ENCODE measurements at places on chromosomes 6 and 20.

- no peak for DNase-seq
Observed at GRCh38 chr6:121925534-121926255, 473.8 kb upstream of the HSF2 start.

DNA sequence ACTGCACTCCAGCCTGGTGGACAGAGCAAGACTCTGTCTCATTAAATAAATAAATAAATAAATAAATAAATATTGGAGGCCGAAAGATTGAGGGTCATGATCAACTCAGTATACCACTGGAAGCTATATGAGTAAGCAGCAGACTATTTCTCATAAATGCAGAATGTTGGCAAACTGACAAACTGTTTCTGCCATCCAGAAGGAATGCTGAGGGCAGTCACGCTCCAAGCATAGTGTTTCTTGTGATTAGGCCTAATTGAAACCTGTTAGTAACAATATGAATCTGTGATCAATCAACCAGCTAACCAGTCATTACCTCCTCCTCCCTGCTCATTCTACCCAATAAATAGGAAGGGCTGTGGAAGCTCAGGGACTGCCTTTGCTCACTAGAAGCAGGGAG, 15.2 kb upstream of the KCNK15 start:
- DNase-seq: no peak

GRCh38 chr6:26217714-26218075, 130.5 kb downstream of the HFE start:
- DNase-seq: no peak

GRCh38 chr20:17648315-17648646, 33.8 kb downstream of the RRBP1 start:
- DNase-seq: no peak

DNA sequence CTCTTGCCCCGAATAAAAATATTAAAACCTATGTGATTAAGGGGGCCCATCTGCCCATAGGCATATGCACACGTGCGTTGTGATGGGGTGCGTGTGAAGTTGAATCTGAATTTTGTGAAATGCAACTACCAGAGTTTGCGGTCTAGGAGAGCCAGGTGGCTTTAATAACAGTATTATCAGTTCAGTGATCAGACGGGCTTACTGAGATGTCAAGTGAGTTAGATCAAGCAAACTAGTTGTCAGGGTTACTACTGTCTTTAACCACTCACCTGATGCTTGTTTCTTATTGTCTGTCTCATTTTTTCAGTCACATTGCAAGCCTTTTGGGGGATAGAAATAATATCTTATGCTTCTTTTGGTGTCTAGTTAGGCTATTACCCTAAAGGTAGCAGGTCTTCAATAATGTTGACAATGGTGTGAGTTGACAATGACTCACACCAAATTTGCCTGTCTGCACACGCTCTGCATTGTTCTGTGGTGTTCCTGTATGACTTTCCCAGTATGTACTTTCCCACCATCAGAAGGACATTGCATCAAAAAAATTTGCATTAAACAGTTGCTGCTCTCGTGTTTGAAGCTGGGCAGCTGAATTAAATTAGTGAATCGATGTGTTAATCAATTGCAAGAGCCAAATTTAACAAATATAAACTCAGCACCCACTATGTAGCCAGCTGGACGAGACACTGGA, 103.1 kb upstream of the NAA20 start:
- no peak for DNase-seq
